ENCODE measurements at places on chromosomes 1 and 21.

GRCh38 chr1:222454782-222455181, 93.1 kb downstream of the HHIPL2 start:
- no peak for DNase-seq

GRCh38 chr1:40876891-40877290, 14.7 kb upstream of the CITED4 start:
- DNase-seq: peak; percentile 28

DNA sequence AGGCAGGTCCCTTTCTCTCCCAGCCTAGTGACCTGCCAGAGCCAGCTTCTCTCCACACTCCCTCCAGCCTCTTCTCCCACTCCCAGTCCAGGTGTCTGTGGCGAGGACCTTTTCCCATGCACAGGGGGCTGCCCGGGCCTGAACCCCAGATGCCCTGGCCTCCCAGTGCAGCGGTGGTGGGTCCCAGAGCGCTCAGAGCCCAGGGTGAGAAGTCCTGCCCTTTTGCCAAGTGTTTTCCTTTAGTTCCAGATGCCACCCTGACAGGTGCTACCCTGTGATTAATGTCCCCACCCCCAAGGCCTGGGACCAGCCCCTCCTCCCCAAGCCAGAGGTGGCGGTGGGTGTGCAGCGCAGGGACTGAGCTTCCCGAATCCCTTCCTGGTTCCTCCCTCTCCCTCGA, 90.4 kb downstream of the PAX7 start:
- no peak for DNase-seq

DNA sequence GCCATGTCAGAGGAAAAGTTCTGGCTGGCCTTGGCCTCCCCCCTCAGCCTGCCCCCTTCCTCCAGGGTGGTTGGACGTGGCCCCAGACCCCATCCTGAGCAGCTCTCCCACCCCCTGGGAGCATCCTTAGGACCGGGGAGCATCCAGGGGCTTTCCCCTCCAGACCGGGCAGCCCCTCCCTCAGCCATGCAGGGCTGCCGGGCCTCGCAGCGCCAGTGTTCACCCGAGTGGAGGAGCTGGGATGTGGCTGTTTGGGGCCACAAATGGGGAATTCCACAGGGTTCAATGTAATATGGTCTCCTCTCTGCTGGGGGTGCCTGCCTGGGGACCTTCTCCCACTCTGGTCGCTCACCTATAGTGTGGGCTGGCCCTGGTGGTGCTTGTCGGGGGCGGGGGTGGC, 4.2 kb upstream of the PFKL start:
- no peak for DNase-seq

GRCh38 chr1:67682659-67683197, 2.3 kb upstream of the GADD45A start:
- peak; percentile 90 for DNase-seq

DNA sequence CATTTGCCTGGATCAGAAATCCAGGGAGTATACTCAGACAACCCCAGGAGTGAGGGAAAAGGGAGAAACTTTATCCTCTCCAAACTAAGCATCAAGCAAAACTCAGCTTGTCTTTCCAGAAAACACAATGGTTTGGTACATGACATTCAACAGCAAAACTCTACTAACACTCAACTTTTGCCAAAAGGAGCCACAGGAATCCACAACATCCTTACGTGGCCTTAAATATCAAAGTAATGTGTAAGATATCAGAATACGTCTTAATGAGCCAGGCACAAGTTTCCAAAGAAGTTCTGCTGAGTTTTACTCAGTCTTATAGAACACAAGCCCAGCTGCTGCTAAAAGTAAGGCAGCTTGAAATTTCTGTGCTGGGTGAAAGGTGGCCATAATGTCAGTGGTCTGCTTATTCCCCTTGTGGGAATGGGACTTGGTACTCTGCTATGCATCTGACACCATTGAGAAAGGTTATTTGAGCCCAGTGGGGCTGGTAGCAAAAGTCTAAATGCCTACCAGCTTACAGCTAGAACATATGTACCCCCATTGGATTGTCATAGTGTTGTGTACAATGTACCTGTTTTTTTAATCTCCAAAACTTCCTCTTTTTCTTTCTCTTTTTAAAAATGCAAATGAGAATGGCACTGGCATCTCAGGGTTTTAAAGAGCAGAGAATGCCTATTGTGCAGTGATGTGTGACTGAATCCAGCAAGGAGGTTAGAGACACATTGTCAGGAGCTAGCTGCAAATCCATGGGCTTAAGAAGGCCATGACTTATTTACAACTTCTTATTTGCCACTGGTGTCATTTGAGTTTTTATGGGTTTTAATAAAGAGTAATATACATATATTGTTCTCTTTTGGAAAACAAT, 62.0 kb upstream of the ST6GALNAC3 start:
- no peak for DNase-seq

Measured in fibroblast of skin of right quadriceps (primary cell).